ENCODE measurements at places on chromosomes 16 and 17.
A peak's percentile ranks its signal among the peaks of the same experiment; 100 is the strongest.

- no peak for DNase-seq
Measured at GRCh38 chr17:12987120-12987519, 30.7 kb downstream of the ELAC2 start.

DNA sequence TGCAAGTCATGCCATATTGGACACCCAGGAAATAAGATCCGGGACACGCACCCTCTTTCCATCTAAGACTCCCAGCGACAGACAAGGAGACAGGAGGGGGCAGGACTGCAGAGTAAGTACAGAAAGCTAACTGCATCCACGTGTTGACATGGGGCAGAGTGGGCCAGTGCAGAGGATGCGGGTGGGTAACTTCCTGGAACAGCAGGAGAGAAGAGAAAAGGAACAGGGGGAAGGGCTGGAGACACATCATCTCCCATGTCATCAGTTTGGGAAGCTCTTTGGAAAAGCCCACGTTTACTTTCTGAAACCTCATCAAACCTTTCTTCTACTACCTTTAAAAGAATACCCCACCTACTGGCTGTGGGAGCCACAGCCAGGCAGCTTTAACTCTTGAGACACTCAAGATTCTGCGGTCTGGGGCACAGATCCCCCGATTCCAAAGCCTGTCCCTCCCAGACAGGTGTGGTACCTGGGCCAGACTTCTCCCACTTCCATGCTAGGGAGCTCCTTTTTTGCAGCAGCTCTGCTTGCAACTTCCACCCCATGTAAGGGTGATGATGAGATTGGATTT is 273.5 kb upstream of the RPL38 start:
- DNase-seq: no peak

DNA sequence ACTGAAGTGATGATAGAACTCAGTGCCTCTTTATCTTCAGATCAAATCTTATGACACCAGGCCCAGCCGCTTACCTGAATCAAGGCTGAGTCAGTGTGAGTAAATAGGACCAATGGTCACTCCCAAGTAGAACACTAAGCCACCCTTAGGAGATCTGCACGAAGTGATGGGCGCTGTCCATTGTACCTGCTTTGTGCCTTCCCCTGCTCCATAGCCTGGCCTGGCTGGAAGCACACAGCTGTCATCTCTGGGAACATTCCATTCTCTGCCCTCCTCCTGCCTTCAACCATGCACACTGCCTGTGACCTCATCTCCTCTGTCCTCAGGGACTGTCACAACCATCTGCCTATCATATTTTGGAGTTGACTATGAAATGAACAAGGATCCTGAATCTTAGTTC is 279.5 kb upstream of the ASIC2 start:
- no peak for DNase-seq

GRCh38 chr17:74599448-74599939 is 7.4 kb upstream of the CD300LD start:
- no peak for DNase-seq

DNA sequence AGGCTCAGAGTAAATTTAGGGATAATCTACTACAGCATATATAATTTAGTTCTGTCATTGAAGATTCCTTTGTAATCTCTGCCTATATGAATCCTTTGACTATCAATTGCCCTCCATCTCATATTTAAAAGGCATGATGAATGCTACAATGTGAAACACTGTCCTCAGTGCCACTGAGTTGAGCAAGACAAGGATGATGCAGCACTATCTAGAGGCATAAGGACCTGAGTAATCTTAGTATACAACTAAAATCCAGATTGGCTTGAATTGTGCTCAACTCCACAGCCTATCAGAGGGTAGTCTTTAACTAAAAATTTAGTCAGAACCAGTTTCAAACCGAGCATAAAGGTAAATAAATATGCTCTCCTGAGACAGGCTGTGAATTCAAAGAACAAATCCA is 11.6 kb upstream of the STRADA start:
- no peak for DNase-seq

- DNase-seq: no peak
Measured at GRCh38 chr16:78490431-78490830, 391.0 kb downstream of the WWOX start.

DNA sequence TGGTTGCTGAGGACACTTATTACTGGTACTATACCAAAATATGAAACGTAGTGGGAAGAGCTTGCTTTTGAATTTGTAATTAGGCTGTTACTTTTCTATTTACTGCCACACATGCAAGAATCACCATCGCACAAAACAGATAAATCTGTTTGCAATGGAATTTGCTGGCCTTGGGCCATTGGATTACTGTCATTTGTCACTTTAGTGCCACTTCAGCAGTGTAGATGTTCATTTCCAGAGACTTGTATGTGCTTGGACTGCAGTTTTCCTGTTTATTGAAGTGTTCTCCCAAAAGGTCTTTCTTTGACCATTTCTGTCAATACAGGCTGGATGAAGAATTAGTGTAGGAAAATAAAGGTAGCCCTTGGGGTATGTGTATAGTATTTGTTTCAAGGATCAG is 4.5 kb downstream of the USP10 start:
- no peak for DNase-seq

- DNase-seq: no peak
Measured at GRCh38 chr17:61324950-61325349, 74.7 kb upstream of the TBX2 start.

GRCh38 chr16:86325360-86325759 is 185.0 kb upstream of the FOXF1 start:
- DNase-seq: no peak

DNA sequence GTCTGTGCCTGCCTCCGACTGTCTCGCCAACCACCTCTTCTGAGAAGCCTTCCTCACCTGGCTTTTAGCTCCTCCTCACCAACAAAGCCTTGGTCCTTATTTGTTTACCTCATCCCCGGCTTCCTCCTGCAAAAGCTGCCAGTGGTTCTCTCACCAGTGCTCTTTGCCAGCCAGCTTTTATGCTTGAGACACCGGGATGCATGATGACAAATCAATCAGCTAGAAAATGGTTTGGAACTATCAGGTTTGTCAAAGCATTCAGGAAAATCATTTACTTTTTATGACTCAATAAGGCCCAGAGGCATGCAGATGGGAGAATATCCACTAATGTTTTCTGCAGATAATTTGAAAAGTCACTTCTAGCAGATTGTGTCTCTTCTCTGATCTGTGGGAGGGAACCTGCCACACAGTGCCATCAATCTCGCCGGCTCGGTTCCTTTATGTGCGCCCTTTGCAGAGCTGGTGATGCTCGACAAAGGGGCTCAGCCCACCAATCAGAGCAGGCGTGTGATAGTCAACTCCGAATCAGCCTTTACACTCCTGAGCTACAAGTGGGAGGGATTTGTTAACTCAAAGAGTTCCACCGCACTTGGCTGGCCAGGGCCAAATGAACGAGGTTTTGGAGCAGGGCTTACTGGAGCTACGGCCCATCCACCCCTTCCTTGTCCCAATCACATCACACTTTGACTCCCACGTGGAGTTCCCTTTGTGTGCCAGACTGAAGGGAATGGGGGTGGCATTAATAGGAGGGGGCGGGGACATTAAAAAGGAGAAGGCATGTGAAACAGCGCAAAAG is 85.8 kb downstream of the MRC2 start:
- no peak for DNase-seq

DNA sequence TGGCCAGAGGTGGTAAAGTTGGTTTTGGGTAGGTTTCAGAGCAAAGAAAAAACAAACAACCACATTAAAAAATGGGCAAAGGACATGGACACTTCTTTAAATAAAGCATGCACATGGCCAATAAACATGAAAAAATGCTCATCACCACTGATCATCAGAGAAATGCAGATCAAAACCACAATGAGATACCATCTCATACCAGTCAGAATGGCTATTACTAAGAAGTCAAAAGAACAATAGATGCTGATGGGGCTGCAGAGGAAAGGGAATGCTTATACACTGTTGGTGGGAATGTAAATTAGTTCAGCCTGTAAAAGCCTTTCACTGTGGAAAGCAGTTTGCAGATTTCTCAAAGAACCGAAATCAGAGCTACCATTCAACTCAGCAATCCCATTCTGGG is 598.4 kb upstream of the SOX9 start:
- DNase-seq: no peak

DNA sequence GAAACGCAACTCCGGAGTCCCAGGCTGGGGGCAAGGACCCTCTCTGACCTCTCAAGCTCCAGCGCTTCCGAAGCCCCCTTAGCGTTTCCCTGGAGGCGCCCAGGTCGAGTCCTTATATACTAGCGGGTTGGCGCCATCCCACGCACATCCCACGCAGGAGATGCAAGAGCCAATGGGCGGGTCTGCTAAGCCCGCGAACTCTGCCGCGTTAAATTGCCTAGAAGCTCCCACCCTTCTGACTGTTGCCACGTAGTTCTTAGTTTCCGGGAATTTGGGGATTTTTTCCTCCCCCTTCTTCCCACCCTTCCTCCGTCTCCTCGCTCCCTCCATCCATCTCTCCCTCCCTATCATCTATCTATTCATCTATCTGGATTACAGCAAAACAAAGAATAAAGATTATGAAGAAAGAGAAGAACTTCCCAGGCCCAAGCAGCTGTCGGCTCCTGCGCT is at the start of gene SLFN11:
Gene SLFN11 (minus strand): TSS at position 88 of the 450 bp plus-strand sequence. CDS start 9,814 bp downstream, outside the sequence.
- peak; percentile 89 for DNase-seq

DNA sequence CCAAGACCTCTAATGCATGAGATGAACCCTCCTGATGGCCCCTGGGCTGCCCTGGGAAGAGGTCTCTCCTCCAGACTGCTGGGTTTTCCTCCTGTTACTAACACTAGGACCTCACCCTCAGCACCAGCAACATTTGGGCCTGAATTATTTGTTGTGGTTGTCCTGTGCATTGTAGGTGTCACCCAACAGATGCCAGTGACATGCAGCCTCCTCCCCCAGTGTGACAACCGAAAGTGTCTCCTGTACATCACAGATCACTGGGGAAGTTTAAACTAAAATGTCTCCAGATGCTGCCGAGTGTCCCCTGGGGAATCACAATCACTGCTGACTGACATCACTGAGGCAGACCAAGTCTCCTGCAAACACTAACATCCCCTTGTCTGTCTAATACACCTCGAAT is 74.8 kb downstream of the SLC5A11 start:
- no peak for DNase-seq

DNA sequence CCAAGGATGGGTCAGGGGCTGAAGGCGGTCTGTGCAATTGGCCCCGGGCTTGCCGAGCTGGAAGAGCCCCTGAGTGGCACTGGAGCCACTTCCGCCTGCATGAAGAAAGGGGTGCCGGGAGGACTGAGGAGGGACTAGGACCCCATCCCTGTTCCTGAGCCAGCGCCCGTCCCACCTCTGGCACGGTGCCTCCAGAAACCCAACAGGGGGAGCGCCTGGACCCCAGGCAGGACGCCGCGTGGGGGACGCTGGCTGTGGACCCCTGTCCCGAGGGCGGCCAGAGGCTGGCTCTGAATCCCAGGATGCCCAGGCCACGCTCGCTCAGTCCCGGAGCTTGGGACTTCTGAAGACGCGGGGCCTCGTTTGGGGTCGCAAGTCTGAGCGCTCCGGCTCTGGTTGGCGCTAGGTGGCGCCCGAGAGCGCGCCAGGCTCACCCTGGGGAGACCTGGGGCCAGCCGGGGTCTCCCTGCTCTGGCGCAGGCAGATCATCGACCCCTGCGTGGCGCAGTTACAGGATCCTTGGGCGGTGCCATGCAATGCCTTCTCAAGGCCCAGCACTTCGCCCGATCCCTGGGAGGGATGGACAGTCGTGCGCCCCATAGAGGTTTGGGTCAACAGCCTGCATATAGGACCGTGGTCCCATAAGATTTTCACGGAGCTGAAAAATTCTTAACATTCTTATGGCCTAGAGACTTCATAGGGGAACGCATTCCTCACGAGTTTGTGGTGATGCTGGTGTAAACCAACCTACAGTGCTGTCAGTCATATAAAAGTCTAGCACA is 58.5 kb upstream of the CREBBP start:
- DNase-seq: peak; percentile 56

GRCh38 chr16:88454523-88454947 is 1.5 kb downstream of the ZFPM1 start:
- peak; percentile 41 for DNase-seq

- no peak for DNase-seq
Measured at GRCh38 chr16:20901436-20902112, 1.0 kb downstream of the LYRM1 start.

GRCh38 chr16:8751481-8752311 is 45.7 kb downstream of the TMEM186 start:
- no peak for DNase-seq

GRCh38 chr17:34519282-34519681 is 60.1 kb upstream of the TMEM132E start:
- peak; percentile 16 for DNase-seq

DNA sequence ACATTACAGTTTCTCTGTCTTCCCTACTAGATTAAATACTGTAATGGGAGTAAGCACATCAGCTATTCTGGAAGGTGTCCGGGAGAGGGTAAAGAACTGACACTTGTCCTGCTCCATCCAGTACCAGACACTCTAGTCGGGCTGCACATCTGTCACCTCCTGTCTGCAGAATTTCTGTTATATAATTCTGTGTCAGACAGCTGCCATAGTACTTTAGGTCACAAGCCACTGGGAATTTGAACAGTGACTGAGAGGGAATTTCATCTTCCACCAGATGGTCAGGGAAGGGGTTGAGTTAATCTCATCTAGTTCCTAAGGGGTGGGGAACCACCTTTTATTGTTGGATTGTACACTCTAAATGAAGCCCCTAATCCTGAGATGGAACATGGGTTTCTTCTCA is 58.6 kb upstream of the NUDT7 start:
- DNase-seq: no peak

- no peak for DNase-seq
Measured at GRCh38 chr17:71942626-71943025, 178.2 kb upstream of the SOX9 start.

GRCh38 chr16:29791845-29792807 is 1.6 kb downstream of the KIF22 start:
- DNase-seq: no peak

DNA sequence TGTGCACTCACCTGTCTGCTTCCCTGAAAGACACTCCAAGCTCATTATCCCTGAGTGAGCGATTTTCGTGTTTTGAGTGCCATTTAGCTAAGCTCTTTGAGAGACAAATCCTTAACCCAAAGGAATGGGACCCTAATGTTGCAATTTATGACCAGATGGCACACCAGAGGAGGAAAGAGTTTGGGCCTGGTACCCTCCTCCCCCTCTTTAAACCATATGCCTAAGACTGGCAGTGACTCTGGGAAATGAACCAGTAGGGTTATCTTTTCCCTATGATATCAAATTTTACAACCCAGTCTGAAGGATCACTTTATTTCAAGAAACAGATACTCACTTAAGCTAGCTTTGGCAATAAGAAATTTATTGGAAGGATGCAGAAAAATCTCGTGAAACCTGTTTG is 550.4 kb downstream of the TOX3 start:
- no peak for DNase-seq

- no peak for DNase-seq
Measured at GRCh38 chr17:50649042-50649908, 14.6 kb downstream of the ABCC3 start.

Measured in stimulated activated CD4-positive, alpha-beta T cell treated with anti-CD3 and anti-CD28 coated beads, Interleukin-2, amount 100 ng/mL, for 48 hours (primary cell).